ENCODE measurements at places on chromosomes 16 and 17.
A peak's percentile ranks its signal among the peaks of the same experiment; 100 is the strongest.

DNA sequence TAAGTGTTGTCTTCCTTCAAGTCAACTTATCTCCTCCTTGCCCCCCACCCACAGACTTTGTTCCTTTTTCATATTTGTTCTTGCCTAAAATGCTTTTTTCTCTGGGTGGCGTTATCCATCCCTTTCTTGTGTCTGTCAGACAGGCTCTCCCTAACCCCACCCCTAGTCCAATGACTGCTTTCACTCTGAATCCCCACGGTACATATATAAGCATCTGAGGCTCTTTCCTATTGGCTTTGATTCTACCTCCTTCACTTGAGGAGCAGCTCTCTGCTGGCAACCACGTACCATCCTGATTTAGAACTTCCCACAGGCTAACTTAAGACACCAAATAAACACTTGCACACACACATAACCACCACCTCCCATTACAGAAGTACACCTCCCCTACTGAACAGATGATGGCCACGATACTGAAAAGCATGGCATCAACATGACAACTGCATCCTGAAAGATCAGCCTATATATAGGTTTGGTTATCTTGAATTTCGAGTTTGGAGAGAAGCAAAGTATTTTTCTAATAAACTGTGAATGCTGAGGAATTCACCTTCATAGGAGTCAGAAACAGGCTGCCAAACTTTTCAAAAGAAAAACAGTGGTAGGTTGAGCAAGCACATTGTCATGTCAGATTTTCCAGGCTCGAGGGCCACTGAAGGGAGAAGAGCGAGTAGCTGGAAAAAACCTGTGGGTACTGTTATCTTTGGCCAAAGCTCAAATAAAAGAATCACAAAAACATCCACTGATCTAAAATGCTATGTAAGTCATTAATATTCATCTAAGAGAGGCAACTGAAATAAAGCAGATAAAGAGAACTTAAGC lies 24.3 kb downstream of the STAT3 start:
- peak; percentile 29 for DNase-seq

- DNase-seq, result no peak
Observed at GRCh38 chr16:52256310-52257078, 290.4 kb downstream of the TOX3 start.

DNA sequence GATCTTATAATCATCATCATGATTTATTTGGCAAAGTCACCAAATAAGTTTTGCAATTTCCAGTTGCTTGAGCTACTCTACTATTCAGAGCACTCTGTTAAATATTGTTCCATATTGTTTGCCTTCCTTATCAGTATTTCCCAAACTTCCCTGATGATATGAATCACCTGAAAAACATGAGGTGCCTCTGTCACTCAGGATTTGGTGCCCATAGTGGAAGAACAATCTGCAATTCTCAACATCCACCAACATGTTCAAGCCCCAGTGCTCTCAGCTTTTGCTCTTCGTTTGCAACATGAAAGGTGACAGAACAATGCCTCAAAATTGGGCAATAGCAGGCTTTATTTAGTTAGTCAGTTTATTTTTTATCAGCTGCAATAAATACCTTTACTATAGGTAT lies 28.6 kb upstream of the WSB1 start:
- peak; percentile 59 for DNase-seq

- no peak for DNase-seq
Observed at GRCh38 chr16:74281300-74281699, 15.3 kb upstream of the PSMD7 start.

- DNase-seq, result peak; percentile 90
Observed at GRCh38 chr17:55452139-55452790, 30.6 kb upstream of the MMD start.

- peak; percentile 92 for DNase-seq
Observed at GRCh38 chr16:53090591-53091411, 36.0 kb downstream of the CHD9 start.

DNA sequence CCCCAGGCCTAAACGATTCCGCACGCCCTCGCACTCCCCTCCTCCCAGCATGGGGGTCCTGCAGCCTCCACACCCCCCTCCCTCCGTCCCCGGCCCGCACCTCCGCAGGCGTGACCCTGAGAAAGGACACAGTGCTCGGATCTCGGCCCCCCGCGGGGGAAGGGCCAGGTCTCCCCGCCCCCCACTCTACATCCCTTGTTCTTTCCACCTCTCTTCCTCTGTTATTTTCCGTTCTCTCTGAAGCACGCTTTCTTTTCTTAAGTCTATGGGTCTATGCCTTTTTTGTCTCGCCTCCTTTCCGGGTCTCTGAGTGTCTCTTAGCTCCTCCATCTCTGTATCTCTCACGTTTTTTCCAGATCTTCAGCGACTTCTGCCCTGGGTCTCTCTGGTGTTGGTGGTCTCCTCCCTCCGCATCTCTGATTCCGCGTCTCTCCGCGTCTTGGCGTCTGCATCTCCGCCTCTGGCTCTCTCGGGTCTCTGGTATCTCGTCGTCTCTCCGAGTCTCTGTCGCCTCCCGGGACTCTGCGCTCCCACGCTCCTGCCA lies 2.1 kb upstream of the HES7 start:
- DNase-seq, result no peak

DNA sequence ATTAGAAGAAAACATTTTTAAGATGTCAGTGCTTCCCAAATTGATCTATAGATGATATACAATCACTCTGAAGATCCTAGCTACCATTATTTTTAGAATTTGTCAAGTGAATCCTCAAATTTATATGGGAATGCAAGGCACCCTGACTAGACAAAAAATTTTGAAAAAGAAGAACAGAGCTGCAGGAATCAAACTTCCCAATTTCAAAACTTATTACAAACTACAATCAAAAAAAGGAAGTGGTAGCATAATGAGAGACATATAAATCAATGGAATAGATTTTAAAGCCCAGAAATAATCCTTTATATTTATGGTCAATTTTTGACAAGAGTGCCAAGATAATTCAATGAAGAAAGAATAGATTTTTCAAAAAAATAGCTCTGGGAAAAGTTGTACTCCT lies 198.3 kb upstream of the KCNJ16 start:
- DNase-seq, result no peak

DNA sequence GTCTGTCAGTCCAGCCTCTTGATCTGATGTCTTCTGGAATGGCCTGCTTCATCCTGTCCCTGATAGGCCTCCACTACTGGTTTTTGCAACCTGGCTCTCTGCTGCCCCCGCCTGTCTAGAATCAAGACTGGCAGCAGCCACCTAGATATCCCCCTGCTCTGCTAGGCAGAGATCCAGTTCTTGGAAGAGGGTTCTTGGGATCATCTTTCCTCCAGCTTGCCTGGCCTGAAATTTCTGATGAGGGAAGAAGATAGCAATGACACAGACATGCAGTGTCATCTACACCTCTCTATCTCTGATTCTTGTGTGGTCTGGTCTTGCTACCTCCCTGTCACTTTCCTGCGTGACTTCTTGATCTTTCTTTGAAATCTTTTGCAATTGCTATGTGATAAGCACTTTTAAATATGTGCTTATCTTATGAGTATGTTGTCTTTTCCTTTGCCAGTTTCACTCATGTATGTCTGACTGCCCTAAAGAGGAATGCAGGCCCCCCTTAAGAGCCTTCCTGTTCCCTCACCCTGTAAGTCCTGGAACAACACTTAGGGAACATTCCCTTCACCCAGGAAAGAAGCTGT lies 20.3 kb upstream of the NFATC3 start:
- peak; percentile 71 for DNase-seq

GRCh38 chr17:9001559-9001958 lies 19.8 kb upstream of the NTN1 start:
- DNase-seq, result no peak

GRCh38 chr17:69577098-69577497 lies 162.6 kb downstream of the MAP2K6 start:
- no peak for DNase-seq

DNA sequence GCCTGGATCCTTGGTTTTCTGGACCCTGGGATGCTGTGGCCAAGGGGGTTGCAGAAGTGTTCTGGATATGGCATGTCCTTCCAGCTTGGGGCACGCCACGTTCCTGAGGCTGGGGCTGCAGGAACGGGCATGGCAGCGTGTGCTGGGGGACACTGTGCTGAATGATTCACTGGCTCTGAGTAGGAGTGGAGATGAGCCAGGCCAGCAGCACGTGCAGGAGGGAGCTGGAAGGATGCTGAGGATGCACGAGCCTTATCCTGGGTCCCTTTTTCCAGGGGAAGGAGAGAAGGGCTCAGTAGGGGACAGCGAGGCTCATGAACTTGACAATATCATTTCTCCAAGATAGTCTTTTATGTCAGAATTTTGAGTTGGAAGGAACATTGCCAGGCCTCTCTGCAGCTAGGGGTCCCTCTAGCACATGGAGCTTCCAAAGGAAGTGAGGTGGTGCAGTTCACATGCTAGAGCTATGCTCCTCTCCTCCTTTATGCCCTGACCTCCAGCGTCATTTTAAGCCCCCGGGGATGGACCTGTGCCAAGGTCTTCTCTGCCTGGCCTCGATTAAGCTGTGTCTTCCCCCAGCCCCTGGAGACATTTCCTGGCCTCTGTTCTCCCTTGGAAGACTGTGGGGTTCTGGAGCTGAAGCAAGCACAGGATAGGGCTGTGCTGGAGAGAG lies 125.9 kb downstream of the OR1D5 start:
- DNase-seq, result no peak

DNA sequence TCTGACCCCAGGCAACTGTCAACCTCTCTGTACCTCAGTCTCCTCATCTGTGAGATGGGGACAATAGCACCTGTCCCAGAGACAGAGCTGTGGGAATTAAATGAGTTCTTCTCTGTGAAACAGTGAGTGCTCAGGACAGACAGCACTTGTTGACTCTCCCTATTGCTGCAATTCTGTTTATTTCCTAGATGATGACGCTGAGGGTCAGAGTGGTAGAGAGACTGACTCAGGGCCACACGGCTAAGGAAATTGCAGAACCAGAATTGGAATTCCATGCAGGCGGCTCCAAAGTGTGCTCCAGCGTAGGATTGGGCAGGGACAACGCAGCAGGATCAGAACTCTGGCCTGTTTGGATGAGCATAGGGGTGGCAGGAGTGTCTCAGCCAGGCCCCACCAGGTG lies 302.2 kb downstream of the C16orf95 start:
- peak; percentile 18 for DNase-seq

DNA sequence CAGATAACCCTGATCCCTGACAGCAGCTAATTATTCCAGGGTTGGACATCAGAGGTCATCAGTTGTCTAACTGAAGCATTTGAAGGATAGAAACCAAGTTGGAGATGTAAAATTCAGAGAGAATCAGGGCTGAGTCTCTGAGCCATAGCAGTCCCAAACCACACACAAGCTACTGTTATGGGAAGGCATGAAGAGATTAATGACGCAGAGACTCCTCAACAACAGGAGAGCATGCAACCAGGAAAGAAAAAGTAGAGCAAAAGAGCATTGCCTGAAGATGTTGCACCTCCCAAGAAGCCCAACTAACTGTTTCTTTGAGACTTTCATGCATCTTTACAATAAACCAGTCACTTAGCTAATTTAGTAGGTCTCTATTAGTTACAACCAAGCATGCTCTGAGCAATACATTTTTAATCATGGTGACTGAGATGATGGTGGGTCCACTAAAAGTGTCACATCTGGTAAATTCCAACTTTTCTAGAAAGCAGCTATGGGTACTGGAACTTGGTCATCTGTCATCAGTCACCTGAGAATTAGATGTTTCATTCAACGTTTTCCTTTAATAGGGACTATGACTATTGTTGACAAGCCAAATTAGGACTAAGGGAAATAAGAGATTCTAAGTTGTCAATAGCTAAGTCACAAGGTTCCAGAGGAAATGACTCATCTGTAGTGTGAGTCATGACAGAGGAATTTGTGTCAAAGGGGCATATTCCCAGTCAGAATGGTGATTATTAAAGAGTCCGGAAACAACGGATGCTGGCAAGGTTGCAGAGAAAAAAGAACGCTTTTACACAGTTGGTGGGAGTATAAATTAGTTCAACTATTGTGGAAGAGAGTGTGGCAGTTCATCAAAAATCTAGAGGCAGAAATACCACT lies 239.8 kb downstream of the CHD9NB start:
- peak; percentile 59 for DNase-seq

DNA sequence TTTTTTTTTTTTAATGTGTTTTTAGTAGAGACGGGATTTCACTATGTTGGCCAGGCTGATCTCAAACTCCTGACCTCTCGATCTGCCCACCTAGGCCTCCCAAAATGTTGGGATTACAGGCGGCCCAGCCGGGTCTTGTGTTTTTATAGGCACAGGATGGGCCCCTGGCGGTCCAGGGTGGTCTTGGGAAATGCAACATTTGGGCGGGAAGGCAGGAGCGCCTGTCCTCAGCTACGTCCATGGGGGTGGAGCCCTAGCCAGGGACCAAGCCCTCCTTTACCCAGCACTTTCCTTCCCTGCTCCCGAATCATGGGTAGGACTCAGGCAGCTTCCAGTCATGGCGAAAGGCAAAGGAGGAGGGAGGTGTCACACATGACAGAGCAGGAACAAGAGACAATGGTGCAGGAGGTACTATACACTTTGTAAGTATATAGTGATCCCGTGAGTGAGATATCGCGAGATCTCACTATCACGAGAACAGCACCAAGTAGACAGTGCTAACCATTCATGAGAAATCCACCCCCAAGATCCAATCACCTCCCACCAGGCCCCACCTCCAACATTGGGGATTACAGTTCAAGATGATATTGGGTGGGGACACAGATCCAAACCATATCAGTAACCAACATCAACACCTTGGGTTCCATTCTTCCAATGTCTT lies 226.7 kb upstream of the WSCD1 start:
- DNase-seq, result no peak

GRCh38 chr17:13576661-13577526 lies 24.8 kb downstream of the HS3ST3A1 start:
- DNase-seq, result no peak
